Activated CD8-positive, alpha-beta memory T cell treated with anti-CD3 and anti-CD28 coated beads, Interleukin-2, amount 10 ng/mL, durations not matched to agents 7 days and 5 days (primary cell): ENCODE measurements at places on chromosomes 3 and 15. TPM values are rescaled to one million over a fixed set of nuclear protein-coding genes. Genes with fewer than 3 reads are reported as not detected.

LMAN1L gene
- not detected for total RNA-seq

SH3GL3 gene
- total RNA-seq, result not detected

EFL1 gene
- total RNA-seq, result 29.4 TPM

HIGD1A gene
- 71.1 TPM for total RNA-seq

SNURF gene
- total RNA-seq, result 14.8 TPM

ARPP21 gene
- not detected for total RNA-seq

RHCG gene
- not detected for total RNA-seq

ERICH6 gene
- not detected for total RNA-seq

MOBP gene
- not detected for total RNA-seq
